ENCODE measurements at places on chromosomes 3 and 15.

DNA sequence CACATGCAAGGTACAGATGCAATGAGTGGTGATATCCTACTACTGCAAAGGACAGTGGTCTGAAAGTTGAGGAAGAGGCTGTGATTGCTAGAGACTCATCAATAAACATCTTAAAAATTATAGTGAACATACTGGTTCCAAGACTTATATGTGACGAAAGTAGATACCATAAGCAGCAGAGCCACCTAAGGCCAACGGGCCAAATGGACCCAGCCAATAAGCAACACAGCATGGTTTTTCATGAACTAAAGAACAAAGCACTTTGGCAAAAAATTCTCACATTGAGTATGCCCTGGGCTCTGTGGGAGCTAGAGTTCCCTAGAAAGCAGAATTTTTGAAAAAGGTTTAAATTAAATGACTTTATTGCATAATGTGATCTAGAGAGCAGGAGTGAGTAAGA is 272.1 kb downstream of the SI start:
- no peak for DNase-seq

DNA sequence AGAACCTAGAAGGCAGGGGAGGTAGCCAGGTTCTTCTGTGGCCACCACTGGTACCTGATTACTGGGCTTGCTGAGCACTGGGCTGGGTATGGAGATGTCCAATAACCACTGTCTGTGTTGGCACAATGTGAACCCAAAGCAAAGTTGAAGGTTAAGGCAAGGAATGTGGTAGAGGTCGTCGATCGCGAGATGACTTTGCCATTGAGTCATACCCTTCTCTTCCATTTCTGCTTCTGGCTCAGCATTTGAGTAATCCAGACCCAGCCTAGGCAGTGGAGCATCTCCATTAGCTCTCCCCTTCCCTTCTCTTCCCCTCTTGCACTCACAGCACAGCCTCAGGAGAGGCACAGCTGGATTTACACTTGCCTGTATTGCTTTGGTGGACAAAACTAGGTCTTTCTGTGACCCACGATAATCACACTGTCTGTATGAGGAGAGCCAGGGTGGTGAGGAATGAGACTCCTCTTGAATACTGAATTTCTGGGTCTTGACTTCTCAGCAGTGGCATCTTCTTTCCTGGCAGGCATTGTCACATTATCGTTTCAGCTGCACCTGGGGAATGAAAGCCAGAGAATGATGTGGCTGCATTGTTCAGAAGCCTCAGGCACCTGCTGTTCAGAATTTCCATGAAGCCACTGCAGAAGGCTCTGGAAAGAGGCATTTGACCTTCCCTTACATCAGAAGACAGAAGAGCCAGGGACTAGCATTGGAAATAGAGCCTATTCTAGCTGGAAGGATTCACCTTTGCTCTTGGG is 272.6 kb downstream of the PDCD6IP start:
- DNase-seq, result no peak

DNA sequence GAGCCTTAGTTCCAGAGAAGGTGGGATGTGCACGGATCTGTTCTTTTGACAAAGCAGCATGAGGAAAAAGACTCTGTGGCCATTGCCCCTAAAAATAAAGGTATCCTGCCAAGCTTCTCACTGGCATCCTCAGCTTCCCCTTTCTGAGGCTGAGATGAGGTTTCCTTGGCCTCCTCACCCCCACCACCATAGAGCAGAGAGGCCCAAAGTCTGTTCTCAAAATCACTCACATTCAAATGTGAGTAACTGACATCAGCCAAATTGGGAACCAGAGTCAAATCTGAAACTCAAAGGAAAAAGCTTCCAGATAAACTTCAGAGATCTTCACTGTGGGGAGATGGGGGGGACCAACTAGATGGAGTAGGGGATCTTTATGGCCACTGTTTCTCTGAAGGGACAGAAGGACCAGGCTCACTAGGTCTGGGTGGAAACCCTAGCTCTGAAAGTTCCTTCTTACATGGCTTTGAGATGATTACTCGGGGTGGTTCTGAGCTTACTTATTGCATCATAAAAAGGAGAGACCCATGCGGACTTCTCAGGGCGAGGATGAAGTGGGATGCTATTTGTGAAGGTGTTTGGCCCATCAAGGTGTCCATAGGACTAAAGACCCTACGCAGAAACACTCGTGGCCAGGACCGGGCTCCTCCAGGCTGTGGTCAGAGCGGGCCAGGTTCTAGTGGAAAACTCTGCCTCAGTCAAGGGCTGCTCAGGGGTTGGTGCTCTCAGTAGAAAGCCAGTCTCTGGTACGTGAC is 61.5 kb upstream of the MEF2A start:
- no peak for DNase-seq

- no peak for DNase-seq
Measured at GRCh38 chr15:78761891-78762385, 49.3 kb downstream of the ADAMTS7 start.

DNA sequence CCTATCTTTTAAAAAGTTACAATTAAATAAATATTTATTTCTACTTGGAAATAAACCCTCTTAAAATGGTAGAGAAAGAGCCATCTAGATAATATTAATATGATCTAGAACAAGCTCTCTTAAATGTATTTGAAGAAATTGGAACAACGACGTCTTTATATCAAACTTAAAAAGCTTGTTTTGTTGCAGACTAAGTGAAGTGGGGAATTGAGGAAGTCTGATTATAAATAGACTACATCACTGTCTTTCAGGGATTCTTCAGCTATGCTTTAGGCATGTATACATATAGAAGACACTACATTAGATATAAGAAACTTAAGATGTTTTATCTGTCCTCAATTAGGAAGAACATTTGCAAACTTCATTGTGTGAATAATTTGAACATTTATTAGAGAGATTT is 1.8 kb downstream of the BCHE start:
- no peak for DNase-seq

GRCh38 chr3:43326891-43327581 is 40.7 kb downstream of the SNRK start:
- DNase-seq, result no peak

- peak; percentile 87 for DNase-seq
Measured at GRCh38 chr15:70892002-70892911, at the start of the genes LRRC49 and THAP10. Gene LRRC49, plus strand, starts transcription at chr15:70892826. Its CDS starts 69 bp downstream, at chr15:70892895. Gene THAP10, minus strand, starts transcription at chr15:70892433. Its CDS starts 161 bp downstream, at chr15:70892272.

DNA sequence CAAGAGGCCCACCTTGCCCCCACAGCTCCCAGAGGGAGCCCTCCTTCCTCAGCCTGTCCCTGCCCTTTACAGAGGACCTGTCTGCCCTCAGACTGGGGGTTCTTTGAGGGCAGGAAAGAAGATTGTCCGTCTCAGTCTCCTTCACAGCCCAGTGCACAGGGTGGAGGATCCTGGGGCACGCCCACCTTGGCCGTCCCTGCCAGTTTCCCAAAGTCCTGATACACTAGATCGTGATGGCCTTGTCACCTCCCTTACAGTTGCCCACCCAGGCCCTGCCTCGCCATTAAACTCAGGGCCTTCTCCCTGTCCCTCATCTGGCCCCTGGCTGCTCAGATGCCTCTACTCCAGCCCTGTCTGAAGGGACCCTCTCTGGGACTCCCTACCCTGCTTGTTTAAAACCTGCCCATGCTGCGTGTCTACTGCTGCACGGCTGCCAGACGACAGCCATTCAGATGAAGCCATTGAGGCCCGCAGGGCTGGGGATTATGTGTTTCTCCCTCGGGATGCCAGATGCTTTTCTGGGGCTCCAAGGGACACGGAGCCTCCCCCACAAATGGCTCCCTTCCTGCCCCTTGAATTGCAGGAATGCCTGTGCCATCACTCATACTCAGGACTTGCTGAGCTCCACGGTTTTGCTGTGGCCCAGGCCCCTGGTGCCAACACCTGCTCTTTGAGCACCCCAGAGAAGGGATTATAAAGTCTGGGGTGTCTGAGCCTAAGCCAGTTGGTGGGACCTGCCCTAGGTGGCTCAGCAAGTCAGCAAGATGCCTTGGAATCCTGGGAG is 27.8 kb downstream of the ACSBG1 start:
- no peak for DNase-seq

- no peak for DNase-seq
Measured at GRCh38 chr15:73800662-73801345, 47.7 kb upstream of the INSYN1 start.

- no peak for DNase-seq
Measured at GRCh38 chr15:29424118-29424517, 154.5 kb upstream of the NSMCE3 start.

DNA sequence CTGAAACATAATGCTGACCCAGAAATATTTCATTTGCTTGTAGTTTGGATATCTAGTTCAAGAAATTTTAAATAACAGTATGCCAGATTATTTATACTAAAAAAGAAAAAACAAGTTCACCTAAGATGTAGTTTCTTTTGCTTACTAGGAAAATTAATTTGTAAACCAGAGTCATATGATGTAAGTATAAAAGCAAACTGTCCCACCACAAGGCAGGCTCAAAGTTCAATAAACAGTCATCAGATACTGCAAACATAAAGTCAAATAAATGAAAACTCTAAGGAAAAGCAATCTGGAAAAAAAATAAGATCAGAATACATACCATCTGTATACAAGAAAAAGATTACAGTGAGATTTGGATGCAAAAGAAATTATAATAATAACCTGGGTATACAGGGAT is 40.2 kb upstream of the WDR5B start:
- no peak for DNase-seq

- DNase-seq, result no peak
Measured at GRCh38 chr3:187040516-187041361, 98.6 kb downstream of the RPL39L start.

GRCh38 chr15:57609805-57610529 is 18.3 kb downstream of the MYZAP start:
- peak; percentile 92 for DNase-seq

DNA sequence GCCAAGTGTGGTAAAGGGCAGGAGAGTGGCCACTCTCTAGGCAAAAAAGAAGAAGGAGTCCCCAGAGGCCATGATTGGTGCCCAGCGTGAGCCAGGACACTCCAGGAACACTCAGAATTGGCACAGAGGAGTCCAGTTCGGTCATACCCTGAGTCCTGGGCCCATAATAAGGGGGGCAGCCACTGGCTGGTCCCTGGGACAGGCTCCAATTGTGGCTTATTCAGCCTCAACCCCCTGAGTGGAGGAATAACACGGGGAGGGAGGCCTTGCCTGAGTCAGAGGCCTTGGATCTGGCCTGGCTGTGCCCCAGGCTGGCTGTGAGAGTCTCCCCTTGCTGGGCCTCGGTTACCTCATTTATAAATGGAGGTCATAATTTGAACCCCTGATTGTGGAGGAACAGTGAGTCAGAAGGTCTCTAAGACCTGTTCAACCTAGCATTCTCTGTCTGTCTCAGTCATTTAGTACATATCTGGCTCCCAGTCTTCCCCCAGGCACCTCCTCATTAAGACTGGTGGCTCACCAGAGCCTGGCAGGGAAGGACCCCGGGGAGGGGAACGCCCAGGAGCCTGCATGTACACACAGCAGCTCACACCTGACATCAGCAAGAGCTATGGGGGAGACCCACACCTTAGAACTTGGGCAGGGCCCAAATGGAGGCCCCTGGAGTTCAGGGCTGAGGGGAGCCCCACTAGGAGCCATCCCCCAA is 95.9 kb upstream of the ATP2B2 start:
- no peak for DNase-seq

DNA sequence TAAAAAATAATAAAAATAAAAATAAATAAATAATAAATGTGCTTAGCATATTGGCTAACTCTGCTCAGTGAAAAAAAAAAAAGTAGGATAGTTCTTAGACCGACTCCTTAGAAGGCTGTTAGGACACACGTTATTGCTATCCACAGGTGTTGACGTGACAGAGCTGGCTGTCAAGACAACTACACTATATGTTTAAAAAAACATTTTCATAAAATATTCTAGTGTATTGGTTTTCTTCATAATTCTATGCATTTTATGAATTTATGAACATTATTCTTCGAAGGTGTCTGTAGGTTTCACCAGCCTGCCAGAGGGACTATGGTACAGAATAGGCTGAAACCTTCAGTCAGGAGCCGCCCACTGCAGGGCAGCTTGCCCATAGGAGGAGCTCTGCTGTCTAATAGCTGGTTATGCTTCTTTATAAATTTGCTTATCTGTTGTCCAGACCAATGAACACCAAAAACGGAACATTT is 9.2 kb downstream of the TM4SF1 start:
- no peak for DNase-seq

- DNase-seq, result peak; percentile 15
Measured at GRCh38 chr3:197149-197827, 725 bp downstream of the CHL1 start.

DNA sequence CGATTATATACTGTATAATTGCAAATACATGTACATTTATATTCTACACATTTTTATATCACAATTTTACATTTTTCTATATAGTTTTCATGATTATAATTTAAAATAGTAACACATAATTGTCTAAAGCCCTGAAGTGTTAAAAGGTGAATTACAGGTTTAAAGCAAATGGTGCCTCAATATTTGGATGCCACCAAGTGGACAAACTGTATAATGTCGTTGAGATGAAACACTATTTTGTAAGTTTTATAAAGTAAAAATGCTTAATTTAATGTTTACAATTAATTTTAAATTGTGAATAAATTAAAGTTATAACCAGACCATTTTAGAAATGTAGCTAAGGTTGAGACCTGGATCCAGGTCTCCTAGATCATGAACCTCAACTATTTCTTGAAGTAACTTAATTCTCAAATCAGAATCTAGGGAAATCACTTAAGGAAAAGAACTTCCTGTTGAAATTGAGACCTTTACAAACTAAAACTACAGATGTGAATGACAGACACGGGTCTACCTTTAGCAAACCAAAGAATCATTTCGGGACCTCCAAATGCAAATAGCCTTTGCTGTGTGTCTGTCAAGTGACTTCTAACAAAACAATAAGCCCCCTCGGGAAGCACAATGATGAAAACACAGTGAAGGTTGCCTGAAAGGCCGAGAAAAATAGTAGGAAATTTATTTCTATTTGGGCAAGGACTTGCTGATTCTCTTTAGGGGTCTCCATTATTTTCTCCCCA is 37.8 kb downstream of the EHHADH start:
- DNase-seq, result no peak

- DNase-seq, result peak; percentile 79
Measured at GRCh38 chr3:129003578-129004112, 2.5 kb downstream of the EFCC1 start.

GRCh38 chr3:2354702-2355101 is 256.0 kb downstream of the CNTN4 start:
- DNase-seq, result no peak

DNA sequence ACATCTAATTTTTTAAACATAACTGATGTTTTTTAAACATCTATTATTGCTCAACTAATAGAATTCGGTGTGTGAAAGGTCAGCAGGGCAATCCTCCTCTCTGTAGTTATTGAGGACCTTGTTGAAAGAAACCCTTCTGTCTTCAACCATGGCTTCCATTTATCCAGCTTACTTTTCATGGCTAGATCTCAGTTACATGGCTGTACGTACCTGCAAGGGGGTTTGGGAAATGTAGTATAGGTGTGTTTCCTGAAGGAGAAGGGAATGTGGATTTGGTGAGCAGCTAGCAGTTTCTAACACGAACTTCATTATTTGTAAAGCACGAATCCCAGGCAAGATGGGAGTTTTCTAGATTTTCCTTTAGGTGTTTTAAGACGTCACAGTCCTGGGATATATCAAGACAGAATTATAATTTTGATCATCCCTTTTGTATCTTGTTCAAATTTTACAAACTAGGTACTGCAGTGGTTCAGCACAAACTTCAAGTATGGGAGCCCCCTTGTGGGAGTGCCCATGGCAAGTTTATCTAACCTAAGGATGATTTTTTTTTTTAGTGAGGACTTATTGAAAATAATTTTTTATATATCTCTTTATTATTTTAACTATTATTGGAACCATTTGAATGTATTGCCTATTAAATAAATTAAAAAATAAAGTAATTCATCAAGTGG is 41.6 kb downstream of the FBXL2 start:
- no peak for DNase-seq

GRCh38 chr15:49412797-49413196 is 10.2 kb upstream of the FGF7 start:
- no peak for DNase-seq

- DNase-seq, result no peak
Measured at GRCh38 chr3:155411500-155412223, 118.2 kb upstream of the STRIT1 start.

- DNase-seq, result no peak
Measured at GRCh38 chr15:94387849-94388441, 156.6 kb downstream of the MCTP2 start.

All from left colon (tissue), 2 donors.